Cortex of kidney (tissue), 1 donor: ENCODE measurements at places on chromosomes 2 and 18.

DNA sequence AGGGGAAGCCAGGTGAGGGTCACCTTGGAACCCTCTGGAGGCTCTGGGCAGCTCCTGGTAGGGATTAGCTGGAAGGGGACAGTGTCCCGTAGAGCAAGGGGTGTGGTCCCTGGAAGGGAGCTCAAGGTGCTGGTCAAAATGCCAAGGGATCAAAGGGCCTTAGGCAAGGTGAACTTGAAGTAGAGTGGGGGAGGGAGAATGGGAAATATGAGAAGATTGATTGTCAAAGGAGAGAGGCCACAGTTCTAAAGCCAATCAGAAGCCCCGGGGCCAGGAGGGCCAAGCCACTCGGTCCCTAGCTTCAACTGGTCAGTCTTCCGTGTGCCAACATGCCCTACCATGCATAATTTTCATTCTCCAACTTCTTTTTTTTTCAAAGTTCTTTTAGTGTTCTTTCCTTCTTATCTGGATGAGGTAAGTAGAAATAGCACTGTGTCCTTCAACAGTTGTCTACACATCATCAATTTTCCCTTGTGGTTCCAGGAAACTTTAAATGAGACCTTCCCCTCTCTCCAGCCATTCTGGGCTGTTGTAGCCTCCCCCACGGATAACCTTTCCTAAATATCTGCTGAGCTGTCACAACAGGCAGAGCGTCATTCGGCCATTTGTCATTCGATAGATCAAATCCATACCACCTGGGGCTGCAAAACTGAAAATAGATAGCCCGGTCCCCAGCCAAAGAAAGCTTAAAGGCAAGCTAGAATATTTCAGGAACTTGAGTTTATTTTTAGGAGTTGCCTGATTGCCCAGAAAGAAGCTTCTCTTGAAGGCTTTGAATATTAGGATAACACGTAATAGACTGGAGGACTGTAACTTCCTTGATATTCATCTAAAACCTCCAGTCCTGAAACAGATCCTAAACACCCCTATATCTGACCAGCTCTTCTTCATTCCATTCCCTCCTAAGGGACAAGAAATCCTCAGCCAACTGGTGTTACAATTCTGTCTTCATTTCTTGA lies 83.3 kb downstream of the ALPK2 start:
- no peak for DNase-seq

GRCh38 chr2:224163566-224164307 lies 124.7 kb upstream of the SERPINE2 start:
- no peak for DNase-seq

- DNase-seq = no peak
Measured at GRCh38 chr2:72026819-72027425, 120.7 kb downstream of the CYP26B1 start.

DNA sequence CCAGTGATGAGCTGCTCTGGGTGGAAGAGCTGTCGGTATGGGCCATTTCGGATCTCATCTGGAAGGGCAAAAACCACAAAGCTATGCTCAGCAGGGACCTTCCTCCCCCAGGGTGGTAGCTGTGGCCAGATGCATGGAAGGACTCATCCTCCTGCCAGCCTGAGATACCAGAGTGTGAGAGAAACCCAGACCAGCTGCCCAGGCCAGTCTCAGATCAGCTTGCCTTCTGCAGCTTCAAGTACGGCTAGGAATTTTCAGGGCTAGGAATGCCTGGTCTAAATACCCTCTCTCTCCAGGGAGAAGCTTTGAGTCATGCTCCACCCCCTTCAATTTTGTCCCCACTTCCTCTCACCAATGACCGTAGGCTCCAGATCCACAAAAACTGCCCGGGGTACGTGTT lies 1.4 kb upstream of the TUBA4B start:
- DNase-seq = no peak

DNA sequence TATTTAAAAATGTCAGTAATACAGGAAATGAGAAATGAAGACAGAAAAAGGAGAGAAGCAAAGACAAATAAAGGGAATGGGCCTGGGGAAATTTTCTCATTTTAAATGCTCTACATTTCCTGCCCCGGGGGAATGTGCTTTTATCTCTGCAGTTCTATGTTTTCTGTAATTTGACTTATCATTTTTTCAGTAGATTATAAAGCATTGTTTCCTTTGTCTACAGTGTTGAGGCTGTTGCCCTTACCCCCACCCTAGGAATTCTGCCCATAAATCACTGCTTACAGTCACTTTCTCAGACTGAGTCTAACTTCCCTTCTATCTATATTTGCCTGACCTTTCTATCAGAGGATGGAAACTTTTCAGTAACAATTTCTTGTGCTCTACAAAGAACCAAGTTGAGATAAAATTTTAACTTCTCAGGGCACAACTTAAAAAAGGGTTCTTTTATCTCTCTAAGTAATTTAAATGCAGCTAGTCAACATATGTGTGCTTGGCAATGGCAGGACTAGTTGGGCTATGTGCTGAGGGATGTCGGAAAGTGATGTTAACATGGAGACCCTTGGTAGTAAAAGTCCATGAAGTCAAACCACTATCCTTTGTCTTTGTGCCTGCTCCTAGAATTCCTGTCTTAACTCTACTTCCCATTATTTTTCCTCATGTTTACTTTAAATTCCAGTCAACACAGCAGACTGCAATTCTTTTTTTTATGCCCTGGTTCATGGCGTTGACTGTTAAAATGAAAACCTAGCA lies 146.5 kb upstream of the MMADHC start:
- no peak for DNase-seq

- DNase-seq = no peak
Measured at GRCh38 chr2:70357684-70358071, 55.8 kb upstream of the FAM136A start.

DNA sequence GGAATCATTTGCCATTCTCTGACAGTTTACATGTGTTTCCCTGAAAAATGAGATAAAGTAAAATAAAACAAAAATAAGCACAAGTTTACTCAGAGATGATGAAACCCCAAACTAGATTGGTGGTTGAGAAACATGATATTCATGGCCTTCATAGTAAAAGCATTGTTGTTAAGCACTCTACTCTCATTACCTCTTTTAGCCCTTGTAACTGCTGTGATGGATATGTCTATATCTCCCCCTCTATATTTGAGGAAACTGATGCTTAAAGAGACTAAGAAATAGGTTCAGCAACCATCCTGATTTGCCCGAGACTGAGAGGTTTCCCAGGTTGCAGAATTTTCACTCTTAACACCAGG lies 33.9 kb upstream of the GALNT3 start:
- no peak for DNase-seq

- no peak for DNase-seq
Measured at GRCh38 chr2:197197895-197198311, 112.7 kb downstream of the ANKRD44 start.

DNA sequence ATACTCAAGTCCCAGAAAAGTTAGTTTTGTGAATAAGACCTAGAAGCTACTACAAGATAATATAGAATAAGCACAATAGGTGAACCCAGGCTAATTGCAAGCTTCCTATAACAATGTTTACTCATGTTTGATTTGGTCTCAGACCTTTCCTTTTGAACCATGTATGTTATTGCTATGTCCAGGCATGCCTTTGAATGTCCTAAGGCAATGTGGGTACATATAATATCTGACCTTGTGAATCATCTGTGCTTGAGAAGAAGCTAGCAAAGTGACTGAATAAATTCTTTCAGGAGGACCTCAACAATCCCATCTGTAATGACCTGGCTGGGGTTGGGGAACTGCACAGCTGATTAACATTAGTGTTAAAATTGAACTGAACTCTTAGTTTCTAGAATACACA lies 1285.9 kb upstream of the CELF4 start:
- no peak for DNase-seq

DNA sequence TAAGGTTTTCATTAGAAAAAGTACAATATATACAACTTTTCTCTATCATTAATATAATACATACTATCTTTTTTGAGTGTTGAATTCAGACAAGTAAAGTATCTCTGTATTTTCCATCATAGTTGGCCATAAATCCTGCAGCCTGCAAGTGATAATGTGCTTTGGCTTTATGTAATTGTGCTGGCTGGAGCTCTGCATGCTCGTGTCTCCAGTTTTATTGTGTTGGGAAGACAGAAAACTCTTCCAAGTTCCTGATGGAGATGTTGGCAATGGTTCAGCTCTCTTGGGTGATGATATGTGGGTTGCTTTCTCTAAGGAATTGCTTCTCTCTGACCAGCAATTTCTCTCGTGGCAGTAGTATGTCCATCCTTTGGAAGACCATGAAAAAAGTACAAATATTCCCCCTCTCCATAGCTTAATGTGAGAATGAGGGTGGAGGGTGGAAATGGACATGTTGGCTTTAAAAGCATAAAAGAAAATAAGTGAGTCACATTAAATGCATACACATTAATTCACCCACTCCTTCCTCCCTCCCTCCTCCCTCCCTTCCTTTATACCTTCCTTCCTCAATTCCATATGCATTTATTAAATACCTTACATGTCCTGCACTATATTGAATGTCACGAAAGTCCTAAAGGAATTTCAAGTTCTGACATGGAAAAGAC lies 344.2 kb downstream of the MTX2 start:
- no peak for DNase-seq

GRCh38 chr2:12718015-12718671 lies 1.4 kb downstream of the TRIB2 start:
- no peak for DNase-seq
